Right renal cortex interstitium (tissue), 3 donors: ENCODE measurements at places on chromosomes 2 and 18.

- DNase-seq = no peak
Measured at GRCh38 chr18:25599443-25599842, 247.5 kb upstream of the ZNF521 start.

DNA sequence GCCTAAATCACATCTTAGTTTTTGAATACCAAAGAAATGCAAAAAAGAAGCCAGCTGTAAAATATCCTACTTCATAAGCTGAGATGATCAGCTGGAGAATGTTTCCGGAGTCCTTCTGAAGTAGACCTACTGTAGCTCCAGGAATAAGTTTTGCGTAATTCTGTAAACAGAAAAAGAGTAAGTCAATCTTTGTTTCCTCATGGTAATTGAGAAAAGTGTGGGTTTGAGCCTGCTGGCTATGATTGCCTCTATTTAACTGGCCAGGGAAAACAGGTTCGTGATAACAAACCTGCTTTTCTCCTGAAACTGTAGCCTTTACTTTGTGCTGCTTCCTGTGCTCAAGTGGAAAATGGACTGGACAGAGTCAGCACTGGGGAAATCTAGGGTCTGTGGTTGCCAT, 58.2 kb downstream of the ITGB6 start:
- DNase-seq = no peak

DNA sequence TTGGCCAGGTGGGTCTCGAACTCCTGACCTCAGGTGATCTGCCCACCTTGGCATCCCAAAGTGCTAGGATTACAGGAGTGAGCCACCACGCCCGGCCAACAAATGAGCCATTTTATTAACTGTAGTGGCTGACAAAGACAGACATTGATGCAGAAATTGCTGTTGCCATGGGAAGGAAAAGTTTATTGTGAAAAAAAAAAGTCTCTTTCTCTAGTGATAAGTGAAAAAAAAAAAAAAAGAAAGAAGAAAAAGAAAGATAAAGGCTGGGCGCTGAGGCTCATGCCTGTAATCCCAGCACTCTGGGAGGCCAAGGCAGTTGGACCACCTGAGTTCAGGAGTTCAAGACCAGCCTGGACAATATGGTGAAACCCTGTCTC, 39.8 kb upstream of the RAB1A start:
- no peak for DNase-seq

GRCh38 chr18:26429535-26430226, 118.7 kb downstream of the KCTD1 start:
- no peak for DNase-seq

GRCh38 chr2:74812787-74813590, 20.9 kb upstream of the HK2 start:
- DNase-seq = no peak

DNA sequence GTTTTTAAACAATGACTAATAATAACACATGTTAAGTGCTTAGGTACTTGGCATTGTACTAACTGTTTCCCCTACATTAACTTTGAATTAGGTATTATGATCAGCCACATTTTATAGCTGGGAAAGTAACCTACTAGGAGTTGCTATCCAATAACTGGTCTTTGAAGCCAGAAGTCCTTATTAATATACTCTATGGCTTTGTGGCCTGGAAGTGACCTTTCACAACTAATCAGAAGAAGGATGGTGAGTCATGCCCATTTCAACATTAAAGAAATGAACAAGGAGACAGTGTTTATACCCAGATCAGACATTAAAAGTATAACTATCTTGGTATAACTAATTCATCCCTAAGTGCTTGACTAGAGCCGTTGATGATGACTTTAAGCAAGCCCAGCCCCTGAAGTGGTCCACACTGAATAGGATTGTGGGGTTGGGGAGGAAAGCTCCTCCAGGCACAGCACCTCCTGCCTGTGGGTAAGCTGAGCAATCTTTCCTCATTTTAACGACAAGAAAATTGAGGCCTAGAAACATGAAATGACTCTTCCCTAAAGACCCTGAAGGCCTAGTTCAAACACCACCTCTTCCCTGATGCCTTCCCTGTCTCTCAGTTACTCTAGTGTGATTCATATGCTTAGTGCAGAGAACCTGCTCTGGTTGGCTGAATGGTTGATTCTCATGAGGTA, 71.6 kb upstream of the RFX8 start:
- no peak for DNase-seq

- no peak for DNase-seq
Measured at GRCh38 chr2:55052129-55053061, 2.1 kb upstream of the RTN4 start.

- DNase-seq = no peak
Measured at GRCh38 chr18:55858661-55859515, 270.9 kb upstream of the TCF4 start.

GRCh38 chr2:240200230-240201051, 60.0 kb upstream of the OTOS start:
- DNase-seq = peak; percentile 48

DNA sequence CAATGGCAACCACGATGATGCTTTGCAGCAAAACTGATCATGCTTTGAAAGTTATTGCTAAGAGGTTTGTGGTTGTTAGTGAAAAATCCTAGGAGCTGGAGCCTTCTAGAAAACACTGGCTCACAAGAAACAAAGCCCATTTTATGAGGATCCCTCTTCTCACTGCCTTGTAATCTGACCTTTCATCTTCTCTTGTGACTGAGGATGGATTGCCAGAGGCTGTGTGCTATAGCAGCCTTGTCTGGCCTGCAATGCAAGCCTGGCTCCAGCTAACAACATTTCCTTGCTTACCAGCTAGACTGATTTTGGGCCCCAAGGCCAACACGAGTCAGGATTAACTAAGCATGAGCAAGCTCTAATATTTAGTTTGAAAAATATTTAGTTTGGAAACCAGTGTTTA, 13.1 kb downstream of the PIEZO2 start:
- DNase-seq = no peak

DNA sequence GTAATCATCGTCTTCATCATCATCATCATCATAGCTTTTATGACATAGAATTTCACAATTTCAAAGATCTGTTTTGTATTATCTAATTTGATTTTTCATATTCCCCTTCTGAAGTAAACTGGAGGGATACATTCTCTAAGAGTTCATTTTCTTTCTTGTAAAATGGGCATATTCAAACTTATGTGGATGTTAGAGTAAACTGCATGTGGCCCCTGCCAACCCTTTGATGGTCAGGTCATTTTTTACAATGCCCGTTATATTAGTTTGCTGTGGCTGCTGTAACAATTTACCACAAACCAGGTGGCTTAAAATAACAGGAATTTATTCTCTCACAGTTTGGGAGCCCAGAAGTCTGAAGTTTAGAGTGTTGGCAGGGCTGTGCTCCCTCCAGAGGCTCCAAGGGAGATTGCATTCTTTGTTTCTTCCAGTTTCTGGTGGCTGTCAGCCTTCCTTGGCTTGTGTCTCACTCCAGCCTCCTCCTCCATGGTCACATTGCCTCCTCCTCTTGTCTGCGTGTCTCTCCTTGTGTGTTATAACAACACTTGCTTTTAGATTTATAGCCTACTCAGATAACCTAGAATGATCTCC, 127.5 kb upstream of the MMADHC start:
- DNase-seq = no peak

GRCh38 chr2:53268626-53269025, 499.0 kb upstream of the CHAC2 start:
- DNase-seq = no peak

DNA sequence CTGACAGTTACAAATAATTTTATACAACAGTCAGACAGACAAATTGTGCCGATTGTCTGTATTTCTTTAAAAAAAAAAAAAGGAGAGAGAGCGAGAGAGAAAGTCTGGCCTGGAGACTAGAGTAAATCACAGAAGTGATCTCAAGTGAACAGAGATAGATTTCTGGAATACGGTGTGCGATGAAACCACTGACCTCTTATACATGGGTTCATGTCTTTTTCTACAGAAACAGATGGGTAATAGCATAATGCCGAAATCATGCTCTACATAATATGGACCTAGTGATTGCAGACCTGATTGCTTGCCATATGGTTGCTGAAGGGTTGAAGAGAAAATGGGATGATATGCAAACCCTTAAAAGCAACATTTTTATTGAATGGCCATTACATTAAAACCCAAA, 403.3 kb upstream of the FANCL start:
- no peak for DNase-seq

DNA sequence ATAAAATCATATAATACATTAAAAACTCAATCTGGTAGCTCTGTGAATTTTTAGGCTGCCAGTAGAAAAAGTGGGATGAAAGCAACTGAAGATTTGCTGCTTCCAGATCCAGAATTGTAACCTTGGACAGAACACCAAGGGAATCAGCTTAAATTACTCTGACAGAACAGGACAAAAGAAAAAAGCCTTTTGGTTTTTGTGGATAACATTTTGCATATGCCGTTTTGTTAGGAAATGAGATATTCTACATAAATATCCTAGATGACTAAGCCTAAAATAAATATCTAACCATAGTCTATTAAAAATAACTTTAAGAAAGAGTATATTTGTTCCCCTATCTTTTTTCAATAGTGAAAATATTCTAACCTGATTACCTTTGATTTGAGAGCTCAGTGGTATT, 148.7 kb upstream of the DOCK10 start:
- no peak for DNase-seq

DNA sequence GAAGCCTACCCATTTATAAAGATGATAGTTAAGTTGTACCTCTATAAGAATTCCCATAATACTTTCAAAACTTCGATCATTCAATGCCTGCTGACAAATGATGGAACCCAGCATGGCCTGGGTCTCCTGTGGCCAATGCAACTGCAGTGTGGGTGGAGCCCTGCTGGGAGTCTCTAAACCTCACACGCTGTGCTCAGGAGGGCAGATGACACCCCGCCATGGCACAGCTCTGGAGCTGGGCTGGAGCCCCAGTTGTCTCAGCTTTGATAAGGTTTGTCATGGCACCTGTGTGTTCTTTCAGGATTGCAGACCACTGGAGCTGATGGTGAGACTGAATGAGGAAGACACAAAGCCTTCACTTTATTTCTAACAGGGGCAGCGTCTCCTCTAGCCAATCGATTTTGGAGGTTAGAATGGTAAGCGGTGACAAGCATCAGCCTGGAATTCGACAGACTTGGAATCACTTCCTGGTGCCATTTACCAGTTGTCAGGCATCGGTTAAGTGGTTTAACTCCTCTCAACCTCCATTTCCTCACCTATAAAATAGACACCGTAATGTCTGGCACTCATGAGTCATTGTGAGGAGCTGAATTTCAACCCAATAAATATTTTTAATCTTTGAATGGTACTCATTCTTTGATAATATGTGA, 383.6 kb upstream of the SALL3 start:
- no peak for DNase-seq

DNA sequence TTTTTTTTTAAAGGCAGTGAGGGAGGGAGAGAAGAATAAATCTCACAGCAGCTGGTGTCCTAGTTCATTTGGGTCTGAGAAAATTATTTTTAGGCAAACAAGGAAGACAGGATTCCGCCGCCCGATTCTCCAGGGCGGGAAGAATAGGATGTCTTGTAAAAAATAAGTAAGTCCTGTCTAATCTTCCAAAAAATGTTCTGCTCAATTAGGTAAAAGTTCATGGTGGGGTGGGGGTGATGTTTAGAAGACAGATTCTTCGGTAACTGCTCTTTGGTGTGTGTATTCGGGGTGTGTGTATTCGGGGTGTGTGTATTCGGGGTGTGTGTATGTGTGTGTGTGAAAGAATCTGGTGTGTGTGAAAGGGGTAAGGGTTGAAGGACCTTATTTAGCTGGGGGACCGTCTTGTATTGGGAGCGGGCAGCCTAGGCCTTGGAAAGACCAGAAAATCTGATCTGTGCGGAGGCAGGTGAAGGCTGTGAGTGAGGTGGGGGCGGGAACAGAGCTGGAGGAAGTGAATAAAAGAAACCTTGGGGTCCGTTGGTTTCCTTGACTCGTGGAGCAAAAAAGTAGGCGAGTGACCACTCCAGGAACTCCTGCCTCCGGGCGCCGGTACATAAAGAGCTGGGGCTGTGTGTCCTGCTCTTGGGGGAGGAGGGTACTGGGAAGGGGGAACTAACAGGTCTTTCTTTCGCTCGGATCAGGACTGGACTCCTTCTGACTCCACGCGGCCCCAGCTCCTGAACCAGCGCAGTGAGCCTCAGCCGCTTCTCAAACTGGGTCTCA, 4.4 kb upstream of the PAX3 start:
- no peak for DNase-seq

DNA sequence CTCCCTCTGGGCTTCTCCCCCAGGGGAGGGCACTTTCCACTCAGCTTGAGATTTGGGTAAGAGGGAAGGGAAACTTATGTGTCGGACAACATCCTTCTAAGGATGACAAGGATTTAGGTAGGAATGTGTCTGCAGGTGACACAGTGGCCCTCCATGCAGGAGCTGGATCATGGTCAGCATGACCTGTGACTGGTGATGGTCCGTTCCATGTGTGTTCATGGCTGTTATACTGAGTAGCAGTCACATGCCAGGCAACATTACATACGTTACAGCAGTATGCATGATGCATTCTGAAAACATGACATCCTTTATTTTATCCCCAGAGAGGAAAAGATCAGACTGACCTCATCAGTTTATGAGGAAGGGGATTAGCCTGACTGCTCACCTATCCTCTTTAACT, 192.1 kb downstream of the SEPTIN10 start:
- DNase-seq = no peak

GRCh38 chr2:1756456-1756855, 12.1 kb upstream of the PXDN start:
- DNase-seq = no peak
